ENCODE measurements at places on chromosomes 1 and 21.

GRCh38 chr1:82395440-82395839, 594.7 kb downstream of the ADGRL2 start:
- no peak for DNase-seq

- no peak for DNase-seq
These were observed 4.9 kb downstream of the ASAP3 start for GRCh38 chr1:23478896-23479665.

DNA sequence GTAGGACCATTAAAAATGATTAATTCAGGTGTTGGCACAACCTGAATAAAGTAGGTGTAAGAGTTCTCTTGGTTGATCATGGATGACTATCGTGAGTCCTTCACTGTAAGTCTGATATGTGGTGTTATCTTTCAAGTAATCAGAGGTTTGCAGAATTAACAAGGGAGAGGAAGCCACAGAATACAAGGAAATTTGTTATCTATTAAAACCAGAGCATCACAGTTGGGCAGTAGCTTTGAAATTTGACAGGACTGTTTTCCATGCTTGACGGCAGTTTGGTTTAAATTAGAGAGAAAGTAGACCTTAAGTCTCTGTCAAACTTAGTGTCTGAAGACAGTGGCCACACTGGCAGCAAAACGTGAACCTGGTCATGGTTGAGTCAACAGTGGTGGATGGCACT, 139.5 kb upstream of the KCNK2 start:
- DNase-seq, result no peak

DNA sequence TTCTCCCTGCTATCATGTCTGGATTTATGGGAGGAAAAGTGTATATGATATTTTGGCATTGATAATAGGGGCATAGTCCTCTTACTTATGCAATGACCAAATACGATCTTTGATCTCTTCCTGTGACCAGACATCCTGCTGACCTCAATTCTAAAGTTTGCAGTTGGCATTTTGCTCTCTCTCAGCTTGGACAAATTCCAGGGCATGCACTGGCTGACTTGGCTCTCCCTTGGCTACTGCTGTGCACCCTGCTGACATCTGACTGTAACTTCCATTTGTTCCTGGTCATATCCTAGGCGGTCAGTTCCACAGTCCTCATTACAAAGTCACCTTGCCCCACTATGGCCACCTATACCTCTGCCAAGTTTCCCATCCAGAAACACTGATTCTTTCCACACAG, 380.7 kb upstream of the NR5A2 start:
- DNase-seq, result no peak

GRCh38 chr1:183472488-183473216, at the start of gene SMG7:
Gene SMG7 (plus strand): TSS chr1:183472499. CDS start chr1:183472621, 122 bp downstream.
- no peak for DNase-seq

DNA sequence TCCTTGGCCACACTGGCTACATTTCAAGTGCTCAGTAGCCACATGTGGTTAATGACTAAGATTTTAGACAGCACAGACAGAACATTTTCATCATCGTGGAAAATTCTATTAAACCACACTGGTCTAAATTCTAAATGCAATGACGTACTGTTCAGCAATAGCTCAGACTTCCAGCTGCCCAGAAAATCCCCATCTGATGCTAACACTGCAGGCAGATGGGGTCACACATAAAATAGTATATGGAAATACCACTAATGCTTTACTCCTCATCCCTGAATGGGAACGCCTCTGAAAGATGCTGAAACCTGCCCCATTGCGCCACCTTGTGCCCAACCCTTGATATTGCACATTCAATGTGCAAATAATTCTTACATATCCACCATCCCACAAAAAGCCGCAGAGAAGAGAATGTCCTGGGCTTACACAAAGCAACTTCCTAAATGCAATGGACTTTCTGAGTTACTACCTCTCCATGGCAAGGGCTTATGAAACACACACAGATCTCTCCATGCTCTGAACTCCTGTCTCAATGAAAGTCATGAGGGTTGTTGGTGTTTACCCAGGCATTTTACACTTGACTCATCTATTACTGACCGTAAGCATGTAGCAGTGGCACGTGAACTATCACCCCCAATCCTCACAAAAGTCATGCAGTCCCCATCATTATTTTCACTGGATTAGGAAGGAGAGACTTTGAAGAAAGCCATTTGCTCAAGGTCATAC, 20.3 kb upstream of the SLC5A9 start:
- peak; percentile 29 for DNase-seq

DNA sequence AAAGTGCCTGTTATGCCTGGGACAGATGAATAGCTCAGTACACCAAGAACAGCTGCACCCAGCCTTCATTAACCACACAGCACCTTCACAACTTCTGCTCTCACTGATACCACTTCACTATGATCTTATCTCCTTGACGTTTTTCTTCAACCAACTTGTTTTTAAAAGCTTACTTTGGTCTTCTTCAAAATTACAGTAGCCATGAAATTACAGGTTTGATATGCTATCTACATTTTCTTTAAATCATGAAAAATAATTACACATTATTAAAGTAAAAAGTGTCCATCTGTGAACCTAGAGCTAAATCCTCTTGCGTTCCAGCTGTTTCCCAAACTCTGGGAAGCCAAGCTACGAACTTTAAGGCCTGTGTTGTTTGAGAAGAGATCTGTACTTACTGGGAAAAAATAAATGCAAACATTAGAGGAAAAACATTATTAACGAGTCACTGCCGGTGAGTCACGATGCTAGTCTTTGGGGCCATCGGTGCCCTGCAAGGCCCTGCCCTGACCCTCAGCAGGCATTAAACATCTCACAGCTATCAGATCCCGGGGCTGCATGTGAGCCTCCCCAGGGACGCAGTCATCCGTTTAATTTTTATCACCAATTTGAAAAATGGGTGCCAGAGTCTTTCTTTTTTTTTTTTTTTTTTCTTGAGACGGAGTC, 56.3 kb upstream of the GPR153 start:
- DNase-seq, result no peak

DNA sequence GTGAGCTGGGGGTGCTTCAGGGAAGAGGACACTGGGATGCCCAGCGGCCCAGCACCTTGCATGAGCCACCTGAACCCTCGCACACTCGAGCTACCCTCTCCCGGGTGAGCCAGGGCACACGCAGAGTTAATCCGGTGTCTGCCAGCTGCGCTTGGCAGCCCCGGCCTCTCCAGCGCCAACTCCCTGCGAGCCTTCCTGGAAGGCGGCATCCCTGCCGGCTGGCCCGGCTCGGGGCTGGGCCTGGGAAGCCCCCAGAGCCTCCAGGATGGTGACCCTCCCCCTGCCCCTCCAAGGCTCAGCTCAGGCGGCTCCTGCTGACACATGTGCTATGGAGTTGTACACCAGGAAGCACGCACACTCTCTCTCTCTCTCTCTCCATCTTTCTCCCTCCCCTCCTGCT, 48.7 kb downstream of the RAP1GAP start:
- DNase-seq, result no peak

DNA sequence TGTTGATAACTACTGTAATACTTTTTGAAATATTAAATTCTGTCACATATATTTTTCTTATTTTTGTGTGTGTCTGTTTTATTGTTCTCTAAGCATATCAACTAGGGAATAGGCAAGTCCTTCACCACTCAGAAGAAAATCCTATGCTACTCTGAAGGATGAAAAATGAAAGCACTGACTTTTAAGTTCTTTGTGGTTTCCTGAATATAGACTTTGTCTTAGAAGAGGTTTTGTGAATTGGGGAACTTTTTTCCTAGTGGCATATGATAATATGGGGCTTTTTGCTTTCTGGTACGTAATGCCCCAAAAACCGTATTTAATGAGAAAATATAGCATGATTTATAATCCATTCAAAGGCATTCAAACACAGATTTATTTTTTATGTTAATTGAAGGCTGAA, 136.0 kb downstream of the SNX7 start:
- DNase-seq, result no peak

- DNase-seq, result no peak
These were observed 2.3 kb upstream of the CLEC20A start for GRCh38 chr1:178498896-178499675.

DNA sequence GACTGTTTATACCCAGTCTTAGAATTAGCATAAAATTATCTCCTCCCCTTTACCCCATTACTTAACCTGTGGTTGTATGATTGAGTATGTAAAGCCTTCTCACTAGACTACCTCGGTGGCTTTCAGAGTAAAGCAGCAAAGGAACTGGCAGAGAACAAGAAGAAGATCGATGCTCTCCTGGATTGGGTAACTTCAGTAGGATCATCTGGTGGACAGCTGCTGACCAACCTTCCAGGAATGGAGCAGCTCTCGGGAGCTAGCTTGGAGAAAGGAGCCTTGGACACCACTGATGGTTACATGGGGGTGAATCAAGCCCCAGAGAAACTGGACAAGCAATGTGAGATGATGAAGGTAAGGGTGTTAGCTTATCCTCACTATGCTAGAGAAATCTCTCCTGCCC, 138.6 kb upstream of the BMP8A start:
- no peak for DNase-seq

All from KG1 (cell line).